ENCODE measurements at places on chromosomes 5 and 9.

DNA sequence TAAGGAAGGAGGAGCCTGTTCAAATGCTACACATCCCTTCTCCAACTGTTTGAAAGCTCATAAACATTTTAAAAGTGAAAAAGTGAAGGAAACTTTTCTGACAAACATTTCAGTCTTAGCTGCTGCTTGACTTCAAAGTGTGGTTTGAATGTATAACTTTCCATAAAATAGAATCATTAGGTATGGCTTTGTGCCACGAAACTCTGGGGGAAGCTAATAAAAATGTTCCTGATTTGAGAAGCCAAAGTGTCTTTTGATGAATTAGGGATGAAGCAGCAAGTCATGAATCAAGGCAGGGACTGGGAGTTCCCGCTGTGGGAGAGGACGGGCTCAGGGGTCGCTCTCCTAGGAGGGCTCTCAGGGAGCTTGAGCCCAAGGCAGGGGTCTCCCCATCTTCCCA lies 15.3 kb downstream of the MVB12B start:
- DNase-seq, result no peak

DNA sequence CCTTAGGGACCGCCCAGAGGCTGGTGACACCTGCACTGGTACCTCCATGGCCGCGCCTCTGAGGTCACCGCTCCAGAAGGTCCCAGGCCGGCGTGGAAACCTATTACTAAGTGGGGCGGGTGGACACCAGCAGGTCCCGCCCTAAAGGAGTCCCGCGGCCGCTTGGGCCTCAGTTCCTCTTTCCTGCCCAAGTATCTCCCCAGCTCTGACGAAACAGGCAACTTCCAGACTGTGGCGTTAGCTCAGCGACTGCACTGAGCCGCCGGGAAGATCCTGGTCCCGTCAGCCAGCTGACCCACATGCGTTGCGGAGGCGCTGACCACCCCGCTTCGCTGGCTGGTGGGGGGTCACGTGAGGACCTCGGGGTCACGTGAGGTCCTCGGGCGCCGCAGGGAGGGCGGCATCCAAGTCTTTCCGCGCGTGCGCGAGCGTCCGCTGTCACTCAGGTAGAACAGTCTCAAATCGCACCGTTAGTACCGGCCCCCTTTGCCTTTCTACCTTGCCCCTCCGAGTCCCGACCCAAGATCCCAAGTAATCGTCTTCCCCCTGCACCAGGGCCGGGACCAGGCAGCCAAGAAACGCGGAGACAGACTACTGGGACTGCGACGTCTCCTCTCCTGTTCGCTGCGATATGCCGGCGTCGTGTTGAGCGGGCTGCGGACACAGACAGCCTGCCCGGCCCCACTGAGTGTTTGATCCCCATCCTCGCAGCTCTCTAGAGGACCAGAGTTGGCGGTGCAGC lies 53.7 kb upstream of the KDM4C start:
- DNase-seq, result peak; percentile 76

DNA sequence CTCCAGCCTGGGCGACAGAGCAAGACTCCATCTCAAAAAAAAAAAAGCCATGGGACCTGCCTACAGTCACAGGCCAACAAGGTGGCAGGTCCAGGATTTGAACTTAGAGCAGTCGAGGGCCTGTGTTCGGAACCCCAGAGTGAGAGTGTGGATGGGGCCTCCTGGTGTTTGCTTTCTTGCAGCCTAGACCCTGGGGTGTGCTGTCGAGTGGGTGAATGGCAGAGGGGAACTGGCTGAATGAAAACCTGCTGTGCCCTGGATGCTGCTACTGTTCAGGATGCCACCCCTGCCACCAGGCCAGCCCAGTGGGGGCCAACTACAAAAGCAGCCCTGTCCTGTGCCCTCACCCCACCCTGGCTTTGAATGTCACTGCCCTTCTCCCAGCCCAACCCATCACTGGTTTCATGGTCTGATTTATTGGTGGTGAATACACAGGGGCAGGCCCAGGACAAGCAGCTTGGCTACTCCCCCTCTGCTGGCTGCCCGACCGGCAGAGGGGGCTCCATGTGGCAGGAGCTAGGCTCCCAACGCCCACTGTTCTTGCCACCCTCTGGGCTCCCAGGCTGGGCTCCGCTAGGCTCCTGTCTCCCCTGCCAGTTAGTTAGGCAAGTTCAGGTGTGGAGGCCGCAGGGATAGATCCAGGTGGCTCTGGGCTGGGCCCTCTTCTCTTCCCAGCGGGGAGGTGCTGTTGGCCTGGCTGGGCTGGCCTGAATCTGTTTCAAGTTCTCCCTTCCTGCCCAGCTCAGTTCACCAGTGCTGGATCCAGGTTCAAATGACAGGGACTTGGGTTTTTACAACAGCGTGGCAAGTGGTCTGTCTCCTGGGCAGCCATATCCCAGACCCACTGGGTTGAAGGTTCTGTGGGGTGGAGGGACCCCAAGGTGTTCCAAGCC lies 12.2 kb downstream of the FPGS start:
- no peak for DNase-seq

GRCh38 chr5:17379100-17379951 lies 118.7 kb upstream of the TAF11L2 start:
- no peak for DNase-seq

GRCh38 chr5:59351076-59351794 lies 542.3 kb downstream of the PDE4D start:
- DNase-seq, result no peak

DNA sequence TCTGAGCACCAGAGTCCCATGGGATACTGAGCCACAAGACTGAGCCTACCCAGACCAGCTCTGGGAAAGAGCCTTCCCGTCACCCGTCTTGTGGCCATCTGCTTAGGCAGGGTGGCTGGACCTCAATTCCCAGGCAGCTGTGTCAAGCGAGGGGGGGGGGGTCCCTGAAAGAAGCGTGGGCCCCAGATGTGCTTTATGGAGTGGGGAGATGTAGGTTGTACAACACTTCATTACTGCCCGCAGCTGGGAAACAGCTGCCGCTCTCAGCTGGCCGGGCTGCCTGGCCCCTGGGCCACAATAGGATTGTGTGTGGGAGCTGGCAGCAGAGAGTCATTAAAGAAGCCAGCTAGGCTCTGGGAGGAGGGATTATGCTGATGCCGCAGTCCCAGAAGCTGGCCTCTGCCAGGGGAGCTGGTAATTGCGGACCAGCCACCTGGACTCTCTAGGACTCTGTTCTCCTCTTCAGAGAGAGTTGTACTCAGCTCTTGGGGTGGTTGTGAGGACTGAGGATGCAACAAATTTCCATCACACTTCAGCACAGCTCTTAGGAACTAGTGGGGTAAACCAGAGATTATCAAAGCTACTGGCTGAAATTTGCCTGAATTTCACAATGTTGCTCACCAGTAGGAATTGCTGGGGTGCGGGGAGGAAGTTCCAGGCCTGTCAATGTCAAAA lies 145.4 kb downstream of the GADD45G start:
- DNase-seq, result no peak

- no peak for DNase-seq
These were observed 158.0 kb upstream of the SEMA6A start for GRCh38 chr5:116732591-116732990.

DNA sequence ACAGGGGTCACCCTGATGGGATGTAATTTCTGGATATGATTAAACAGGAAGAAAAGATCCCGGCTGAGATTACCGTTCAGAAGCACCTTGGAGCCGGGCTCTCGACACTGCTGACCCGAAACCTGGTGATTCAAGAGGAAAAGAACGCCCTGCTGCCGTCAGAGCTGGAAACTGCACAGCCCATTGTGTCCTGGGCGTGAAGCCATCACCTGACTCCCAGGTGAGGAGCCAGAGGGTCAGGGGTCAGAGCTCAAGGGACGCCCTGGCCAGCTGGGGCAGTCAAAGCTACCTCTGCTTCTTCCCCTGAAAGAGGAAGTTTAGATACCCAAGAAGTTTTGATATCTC lies 17.8 kb upstream of the SLC12A7 start:
- no peak for DNase-seq

DNA sequence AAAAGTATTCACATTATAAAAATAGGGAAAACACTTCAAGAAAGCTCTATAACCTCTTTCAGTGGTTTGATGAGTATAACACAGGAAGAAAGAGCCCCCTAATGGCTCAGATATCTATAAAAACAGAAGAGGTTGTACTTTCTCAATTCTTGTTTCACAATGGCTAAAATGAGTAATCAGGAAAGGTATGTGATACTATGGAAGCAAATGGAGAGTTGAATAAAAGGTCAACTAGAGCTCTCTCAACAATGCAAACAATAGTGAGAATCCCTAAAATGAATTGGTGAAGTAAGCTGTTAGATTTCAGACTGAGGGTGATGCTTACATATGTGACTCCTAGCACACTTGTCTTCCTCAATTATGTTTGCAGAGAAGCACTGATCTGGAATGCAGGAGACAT lies 584.6 kb upstream of the CDH18 start:
- no peak for DNase-seq

DNA sequence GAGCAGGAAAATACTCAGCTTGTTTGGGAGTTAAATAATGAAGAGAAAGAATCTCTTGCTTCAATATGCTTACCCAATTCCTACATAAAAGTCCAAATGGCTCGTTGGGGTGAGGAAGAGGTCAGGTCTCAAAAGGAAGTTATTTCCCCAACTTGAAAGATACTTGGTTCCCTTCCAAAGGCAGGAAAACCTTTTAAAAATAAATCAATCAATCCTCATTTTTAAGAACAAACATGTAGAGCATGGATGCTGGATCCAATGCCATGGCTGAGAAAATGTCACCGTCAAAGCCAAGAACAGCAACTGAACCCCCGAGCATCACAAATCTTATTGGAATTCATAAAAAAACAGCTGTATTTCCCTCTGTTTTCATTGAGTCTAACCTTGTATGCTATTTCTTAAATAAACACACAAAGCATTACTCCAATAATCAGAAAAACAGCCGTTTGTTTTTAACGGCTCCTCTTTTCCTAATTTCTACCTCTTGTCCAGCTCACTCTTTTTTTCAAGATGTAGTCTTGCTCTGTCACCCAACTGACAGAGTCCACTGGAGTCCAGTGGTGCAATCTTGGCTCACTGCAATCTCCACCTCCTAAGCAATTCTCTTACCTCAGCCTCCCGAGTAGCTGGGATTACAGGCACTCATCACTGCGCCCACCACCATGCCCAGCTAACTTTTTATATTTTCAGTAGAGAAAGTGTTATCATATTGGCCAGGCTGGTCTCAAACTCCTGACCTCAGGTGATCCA lies 140.7 kb downstream of the GNA14 start:
- DNase-seq, result no peak

- no peak for DNase-seq
These were observed 69.2 kb downstream of the SPATA31D1 start for GRCh38 chr9:82057805-82058204.

GRCh38 chr5:171499611-171500010 lies 80.2 kb downstream of the FGF18 start:
- DNase-seq, result no peak

DNA sequence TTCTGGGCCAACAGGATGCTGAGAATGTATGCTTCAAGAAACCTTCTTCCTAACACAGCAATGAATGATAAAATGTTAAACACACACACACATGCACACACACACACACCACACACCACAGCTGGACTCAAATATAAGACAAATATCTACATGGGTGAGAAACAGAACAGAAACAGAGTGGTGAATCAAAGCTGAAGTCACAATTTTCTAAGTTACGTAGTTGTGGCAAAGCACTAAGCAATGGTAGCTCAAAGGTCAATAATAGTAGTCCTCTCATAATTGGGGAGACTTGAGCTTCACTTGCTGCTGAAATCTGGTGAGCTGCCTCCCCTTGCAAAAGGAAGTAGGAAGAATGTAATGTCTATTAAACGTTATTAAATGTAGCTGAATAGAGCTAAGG lies 33.7 kb upstream of the ITGA1 start:
- DNase-seq, result no peak

- no peak for DNase-seq
These were observed 261.5 kb upstream of the CCNH start for GRCh38 chr5:87674235-87674634.

DNA sequence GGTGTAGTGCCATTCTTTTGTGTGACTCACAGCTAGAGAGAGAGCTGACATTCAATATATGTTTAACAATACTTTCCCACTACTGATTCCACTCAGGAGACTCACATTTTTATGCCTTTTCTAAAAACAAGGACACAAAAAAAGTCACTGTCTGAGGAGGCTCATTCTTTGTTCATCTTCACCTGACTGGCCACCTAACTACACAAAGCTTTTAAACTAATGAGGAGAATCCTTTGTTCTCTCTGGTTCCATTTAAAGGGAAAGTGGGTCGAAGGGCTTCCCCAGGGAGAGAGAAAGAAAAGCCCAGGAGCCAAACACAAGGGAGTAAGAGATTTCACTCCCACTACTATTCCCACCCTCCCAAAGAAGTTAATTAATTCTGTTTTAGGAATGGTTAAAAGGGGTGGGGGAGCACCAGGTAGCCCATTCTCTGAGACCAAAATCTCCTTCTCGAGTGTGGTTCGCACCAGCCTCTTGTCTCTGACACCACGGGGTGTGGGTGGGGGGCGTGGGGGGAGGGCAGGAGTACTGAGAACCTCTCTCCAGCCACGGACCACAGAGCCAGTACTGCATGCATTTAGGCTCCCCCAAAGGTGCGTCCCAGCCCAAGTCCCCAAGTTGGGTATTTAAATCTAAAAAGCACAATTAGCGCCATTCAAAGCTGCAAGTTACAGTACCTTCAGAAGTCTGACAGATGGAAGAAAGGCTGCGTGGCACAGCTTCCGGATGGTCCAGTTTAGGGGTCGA lies 747 bp downstream of the TRPM3 start:
- DNase-seq, result no peak

- DNase-seq, result no peak
These were observed 13.8 kb upstream of the TGFBI start for GRCh38 chr5:136015003-136015375.

DNA sequence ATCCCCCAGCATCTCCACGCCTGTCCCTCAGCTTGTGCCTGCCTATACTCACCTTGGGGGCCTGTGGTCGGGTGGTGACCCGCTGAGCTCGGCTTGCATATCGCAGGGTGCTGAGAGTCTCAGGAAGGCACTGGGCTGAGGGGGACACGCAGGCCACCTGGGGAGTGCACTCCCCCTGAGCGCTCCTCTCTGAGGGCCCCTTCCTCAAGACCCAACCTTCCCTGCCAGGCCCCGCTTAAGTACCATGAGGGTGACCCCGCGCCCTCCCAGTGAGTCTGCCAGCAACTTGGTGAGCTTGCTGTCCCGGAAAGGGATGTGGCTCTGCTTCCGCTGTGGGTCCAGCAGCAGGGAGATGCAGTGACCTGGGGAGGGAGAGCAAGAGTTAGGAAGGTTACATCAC lies 4.1 kb downstream of the KIF12 start:
- no peak for DNase-seq

GRCh38 chr9:83538172-83538889 lies at the start of gene FRMD3:
Gene FRMD3 (minus strand): TSS chr9:83538401. CDS start chr9:83538231, 170 bp downstream.
- DNase-seq, result no peak
